NCI-H524 treated with DMSO at 0.1 percent for 48 hours (cell line): ENCODE measurements at places on chromosomes 4 and X.

- DNase-seq, result no peak
Observed at GRCh38 chrX:118904218-118904617, 70.2 kb upstream of the LONRF3 start.

- no peak for DNase-seq
Observed at GRCh38 chrX:133633162-133633561, 217.9 kb upstream of the GPC4 start.

DNA sequence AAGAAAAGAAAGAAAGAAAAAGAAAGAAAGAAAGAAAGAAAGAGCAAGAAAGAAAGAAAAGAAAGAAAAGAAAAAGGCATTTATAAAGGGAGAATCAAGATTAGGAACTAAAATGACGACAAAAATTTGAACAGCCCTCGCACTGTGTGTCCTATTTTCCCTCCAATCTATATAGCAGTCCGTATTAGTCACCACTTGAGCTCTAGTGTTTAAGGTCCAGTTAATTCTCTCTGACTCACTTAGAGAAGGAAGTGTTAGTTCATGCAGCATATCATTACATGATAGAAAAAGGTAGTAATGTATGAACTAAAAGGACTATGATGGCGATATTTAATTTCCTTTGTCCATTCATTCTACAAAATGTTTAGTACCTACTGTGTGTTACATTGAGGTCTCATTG lies 122.7 kb downstream of the CBLL2 start:
- DNase-seq, result no peak

DNA sequence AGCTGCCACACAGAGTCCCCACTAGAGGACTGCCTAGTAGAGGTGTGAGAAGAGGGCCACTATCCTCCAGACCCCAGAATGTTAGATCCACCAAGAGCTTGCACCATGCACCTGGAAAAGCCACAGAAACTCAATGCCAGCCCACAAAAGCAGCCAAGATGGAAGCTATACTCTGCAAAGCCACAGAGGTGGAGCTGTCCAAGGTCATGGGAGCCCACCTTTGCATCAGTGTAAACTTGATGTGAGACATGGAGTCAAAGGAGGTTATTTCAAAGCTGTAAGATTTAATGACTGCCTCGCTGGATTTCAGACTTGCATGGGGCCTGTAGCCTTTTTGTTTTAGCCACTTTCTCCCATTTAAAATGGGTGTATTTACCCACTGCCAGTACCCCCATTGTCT lies 1030.1 kb upstream of the GRIA3 start:
- DNase-seq, result no peak

- DNase-seq, result peak; percentile 37
Observed at GRCh38 chrX:77014377-77015372, 432.5 kb upstream of the FGF16 start.

GRCh38 chr4:186724864-186725468 lies 1.3 kb upstream of the FAT1 start:
- DNase-seq, result no peak

DNA sequence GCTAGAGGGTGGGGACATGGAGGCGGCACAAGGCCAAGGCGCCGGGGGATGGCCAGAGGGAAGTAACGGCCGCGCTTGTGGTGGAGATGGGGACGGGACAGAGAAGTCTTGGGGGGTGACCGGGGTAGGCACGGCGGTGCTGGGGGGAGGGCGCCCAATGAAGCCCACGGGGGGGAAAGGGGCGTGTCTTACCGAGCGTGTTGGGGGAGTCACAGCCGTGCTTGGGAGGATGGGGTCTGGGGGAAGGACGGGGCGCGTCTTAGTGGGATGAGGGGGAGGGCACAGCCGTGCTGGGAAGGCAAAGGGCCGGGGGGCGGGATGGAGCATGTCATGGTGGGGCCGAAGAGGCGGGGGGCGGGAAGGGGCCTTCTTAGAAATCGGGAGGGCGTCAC lies 952 bp downstream of the ARSD start:
- no peak for DNase-seq

DNA sequence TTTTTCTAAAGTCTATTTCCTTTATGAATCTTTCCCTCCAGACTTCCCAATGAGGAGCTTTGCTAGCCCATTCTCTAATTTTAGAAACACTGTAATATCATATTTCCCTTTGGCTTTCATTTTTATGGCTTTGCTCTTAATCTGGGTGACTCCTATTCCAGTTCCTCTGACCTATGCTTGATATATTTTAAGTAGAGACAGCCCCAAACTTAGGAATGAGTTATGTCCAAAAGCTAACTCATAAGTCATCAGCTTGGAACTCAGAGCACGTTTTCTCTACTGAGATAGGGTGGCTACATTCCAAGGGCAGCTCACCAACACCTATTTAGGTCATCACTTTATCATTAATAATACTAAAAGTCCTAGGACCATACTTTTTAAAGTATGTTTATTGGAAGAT lies 77.8 kb downstream of the OR13H1 start:
- DNase-seq, result no peak

DNA sequence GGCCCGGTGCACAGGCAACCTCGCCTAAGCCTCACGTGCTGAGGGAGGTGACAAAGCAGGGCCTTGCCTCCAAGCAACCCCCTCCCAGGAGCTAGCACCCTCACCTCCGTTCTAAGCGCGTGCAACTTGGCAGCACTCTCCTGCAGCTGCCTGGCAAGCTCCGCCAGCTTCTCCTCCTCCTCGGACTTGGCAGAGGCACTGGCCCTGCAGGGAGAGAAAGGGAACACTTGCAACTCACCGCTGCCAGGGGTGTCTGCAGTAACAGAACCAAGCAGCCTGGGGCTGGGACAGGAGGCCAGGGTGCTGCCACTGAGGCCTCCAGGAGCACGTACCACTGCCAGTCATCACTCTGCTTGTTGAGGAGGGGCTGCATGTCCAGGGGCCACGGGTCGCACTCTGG lies 10.3 kb upstream of the TREX2 start:
- no peak for DNase-seq

- no peak for DNase-seq
Observed at GRCh38 chrX:38811515-38812243, 10.4 kb downstream of the MID1IP1 start.

GRCh38 chrX:8721536-8721935 lies 10.4 kb downstream of the ANOS1 start:
- DNase-seq, result no peak

GRCh38 chrX:131677655-131678628 lies 134.1 kb downstream of the OR13H1 start:
- no peak for DNase-seq

- DNase-seq, result no peak
Observed at GRCh38 chrX:257681-258289, 23.4 kb upstream of the PLCXD1 start.

DNA sequence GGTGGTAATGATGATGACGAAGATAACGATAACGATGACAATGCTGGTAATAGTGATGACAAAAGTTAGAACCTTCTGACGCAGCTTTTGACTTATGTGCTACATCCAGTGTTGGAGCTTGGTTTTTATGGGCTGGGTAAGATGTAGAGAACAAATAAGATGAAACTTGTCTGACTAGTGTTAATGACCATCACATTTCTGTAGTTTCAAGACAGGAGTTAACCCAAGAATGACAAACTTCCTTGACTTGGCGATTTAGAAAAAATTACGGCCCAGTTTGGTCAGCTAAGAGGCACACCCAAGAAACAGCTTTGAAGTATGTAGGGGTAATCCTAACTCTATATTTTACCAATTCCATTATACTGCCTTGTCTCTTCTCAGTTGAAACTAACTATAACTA lies at the start of gene TMPRSS11B:
Gene TMPRSS11B (minus strand): TSS at position 101 of the 400 bp plus-strand sequence. CDS start 136 bp downstream, outside the sequence.
- no peak for DNase-seq

DNA sequence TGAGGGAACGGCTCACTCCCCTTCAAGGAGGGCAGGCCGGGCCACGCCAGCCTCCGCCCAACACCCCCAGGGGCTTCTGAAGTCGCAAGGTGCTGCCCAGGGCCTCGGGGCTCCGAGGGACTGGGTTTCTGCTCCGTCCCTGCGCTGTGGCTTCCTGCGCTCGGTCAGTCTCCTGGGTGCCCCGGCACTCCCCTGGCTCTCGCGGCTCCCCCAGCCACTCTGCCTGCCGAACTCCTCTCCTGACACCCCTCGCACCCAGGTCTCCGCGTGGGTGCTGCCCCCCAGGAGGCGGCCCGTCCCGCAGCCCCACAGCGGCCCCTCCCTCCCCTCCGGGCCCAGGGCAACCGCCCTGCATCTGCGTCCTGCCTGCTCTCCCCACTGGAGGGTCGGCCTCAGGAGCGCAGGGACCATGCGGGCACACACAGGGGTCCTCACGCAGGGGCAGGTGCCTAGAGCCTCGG lies 151.9 kb downstream of the AFAP1 start:
- no peak for DNase-seq

DNA sequence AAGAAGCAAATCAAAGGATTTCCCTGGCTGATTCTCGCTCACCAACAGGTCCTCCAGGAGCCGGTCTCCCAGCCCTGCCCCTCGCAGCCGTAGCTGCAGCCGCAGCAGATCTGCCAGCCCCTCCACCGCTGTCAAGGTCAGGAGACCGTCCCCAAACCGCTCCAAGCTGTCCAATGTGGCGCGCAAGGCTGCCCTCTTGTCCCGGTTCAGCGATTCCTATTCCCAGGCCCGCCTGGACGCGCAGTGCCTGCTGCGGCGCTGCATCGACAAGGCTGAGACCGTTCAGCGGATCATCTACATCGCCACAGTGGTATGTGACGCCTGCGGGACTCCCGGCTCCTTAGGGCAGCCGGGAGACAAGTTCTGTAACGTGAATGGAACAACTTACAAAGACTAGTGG lies 25.6 kb downstream of the SPATA18 start:
- DNase-seq, result no peak

- no peak for DNase-seq
Observed at GRCh38 chr4:154024097-154024694, 235.3 kb upstream of the SFRP2 start.

DNA sequence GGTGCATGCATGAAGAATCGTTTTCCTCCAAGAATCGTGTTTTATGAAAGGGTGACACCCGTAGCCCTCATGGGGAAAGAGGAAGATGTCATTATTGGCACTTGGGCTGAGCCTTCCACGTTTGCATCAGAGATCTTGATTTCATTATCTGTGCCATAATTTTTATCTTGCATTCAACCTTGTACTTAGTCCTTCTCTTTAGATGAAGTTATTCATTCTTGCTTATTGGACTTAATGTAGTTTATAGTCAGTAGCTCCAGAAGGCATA lies 66.8 kb downstream of the GAB1 start:
- DNase-seq, result no peak

DNA sequence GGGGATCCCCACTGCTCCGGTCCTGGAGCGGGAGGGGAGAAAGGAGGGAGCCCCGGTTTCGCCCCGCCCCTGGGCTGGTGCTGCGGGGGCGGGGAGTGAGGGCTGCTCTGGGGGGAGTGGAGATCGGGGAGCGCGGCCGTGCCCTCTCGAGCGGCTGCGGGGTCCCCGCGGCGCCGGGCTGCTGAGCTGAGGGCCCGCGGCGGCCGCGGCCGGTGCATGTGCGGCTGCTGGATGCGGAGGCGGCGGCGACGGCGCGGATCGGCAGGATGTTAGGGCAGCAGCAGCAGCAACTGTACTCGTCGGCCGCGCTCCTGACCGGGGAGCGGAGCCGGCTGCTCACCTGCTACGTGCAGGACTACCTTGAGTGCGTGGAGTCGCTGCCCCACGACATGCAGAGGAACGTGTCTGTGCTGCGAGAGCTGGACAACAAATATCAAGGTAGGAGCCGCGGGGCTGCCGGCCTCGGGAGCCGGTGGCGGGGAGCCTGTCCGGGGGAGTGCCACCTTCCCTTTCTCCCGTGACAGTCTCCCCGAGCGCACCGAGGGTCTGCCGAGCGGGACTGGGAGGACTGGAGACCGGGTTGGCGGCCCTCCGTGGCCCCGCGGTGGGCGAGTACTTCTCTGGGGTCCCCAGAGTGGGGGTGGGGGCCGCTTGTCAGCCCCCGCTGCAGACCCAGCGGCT lies at the start of gene ING2:
Gene ING2 (plus strand): TSS at position 129 of the 681 bp plus-strand sequence. CDS start 138 bp downstream, at position 267.
- no peak for DNase-seq

GRCh38 chr4:99763635-99764101 lies 53.0 kb upstream of the DAPP1 start:
- DNase-seq, result peak; percentile 2

GRCh38 chr4:74123065-74123728 lies 24.2 kb upstream of the CXCL2 start:
- DNase-seq, result no peak

GRCh38 chrX:106615041-106615440 lies 3.3 kb downstream of the RADX start:
- no peak for DNase-seq

DNA sequence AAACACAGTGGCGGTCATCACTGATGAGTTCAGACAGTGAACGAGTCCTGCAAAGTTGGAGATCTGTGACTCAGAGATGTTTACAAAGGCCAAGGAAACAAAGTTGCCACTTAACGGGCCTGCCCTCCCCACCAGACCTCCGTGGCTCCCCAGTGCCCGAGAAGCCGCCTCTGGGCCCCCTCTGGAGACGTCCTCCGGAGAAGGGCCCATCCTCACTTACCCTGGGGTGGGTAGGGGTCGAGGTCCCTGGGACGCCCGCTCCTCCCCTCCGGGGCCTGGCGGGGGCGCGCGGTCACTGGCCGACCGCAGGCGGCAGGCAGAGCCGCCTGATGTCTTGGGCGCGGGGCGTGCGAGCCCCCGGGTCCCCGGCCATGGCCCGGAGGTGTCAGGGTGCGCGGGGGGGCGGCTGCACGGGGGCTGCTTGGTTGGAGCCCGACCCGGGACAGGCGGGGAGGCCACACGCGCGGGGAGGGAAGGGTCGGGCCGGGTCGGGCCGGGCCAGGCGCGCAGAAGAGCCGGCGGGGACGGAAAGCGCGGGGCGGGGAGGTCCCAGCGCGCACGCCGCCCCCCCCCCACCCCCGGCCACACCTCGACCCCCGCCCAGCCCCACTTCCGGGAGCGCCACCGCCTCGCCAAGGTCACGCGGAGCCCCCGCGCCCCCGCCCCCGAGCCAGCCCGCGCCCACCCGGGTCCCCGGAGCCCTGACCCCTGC lies 529 bp downstream of the DHRSX start:
- DNase-seq, result no peak

DNA sequence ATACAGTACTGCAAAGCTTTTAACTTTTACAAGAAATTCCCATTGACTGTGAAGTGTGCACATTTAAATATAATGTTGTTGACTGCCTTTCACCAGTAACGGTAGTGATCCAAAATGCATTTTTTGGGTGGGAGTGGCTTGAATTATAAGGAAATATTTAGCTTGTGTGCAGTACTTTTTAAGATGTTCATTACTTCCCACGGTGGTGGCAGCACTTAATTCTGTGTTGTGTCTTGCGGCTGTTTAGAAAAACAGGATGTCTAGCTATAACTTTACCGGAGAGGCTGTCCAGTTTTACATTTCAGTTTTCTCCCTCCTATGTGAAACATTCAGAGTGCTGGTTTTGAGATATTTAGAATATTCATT lies 1.7 kb downstream of the TMEM131L start:
- no peak for DNase-seq

DNA sequence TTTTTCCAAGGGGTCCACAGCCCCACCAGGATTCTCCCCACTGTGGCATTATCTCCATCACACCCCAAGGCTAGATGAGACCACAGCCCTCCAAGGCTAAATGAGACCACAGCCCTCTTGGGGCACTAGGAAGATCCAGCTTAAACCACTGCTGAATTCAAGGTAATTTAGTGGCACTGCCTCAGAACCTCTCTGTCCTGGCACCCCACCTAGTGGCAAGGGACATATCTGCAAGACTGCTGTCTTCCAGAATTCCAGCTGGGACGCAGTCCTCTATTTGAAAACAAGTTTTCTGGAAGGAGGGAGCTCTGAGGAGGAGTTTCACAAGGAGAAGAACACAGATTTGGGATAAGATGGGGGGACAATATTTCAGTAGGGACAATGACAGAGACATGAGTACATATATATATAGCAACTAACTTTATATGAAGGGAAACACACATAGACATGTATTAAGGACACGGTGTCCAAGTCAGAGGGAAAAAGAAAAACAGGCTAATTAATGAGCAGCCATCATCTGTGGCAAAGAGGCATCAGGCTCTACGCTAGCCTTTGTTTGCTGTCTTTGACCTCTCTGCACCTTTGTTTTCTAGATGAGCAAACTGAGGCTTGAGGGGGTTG lies 9.3 kb downstream of the CETN2 start:
- DNase-seq, result no peak
